NCI-H774 (cell line): ENCODE measurements at places on chromosomes 1 and 21.

DNA sequence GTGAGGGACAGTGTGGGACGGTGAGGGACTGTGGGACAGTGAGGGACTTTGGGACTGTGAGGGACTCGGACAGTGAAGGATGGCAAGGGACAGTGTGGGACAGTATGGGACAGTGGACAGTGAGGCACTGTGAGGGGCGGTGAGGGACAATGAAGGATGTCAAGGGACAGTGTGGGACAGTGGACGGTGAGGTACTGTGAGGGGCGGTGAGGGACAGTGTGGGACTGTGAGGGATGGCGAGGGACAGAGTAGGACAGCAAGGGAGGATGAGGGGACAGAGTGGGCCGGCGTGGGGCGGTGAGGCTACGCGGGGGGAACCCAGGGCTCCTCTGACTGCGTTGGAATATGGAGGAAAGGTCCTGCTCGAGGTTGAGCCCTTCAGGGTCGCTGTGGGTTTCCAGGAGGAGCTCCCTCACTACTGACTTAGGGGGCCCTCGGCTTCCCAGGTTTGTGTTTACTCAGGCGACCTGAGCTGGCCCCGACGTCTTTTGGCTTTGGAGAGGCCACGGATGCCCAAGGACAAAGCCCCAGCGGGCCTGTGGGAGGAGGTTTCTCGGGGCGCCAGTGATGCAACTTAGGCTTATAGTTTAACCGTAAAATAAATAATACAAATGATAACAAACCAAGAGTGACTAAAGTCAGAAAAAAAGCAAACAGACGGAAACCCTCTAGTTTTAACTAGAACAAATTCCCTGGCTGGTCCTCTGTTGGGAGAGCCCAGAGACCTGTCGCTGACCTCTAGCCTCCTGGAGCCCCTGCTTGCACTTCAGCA, 1.1 kb upstream of the ERRFI1 start:
- no peak for DNase-seq

GRCh38 chr1:12627296-12627695, 9.3 kb upstream of the DHRS3 start:
- DNase-seq: no peak

DNA sequence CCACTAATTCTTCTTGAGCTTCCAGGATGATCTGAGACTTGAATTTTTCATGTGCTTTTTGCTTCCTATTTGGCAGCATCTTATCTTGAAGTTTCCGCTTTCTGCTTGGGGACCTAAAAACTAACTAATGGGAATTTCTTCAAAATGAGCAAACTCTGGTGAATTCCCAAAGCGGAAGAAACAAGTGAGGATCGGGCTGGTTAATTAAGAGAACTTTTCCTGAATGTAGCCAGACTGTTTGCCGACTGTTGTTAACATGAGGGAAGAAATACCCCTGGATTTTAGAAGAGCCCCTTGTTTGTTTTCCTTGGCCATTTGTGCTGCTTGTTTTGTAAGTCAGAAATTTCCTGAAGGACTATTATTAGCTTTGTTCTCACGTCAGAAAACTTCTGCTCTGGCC, 6.1 kb upstream of the SELE start:
- no peak for DNase-seq

GRCh38 chr1:168335500-168335899, 54.8 kb downstream of the TBX19 start:
- no peak for DNase-seq

- no peak for DNase-seq
Observed at GRCh38 chr1:227892489-227893299, 55.0 kb downstream of the WNT9A start.

GRCh38 chr1:54084794-54085193, 31.4 kb downstream of the TCEANC2 start:
- no peak for DNase-seq

DNA sequence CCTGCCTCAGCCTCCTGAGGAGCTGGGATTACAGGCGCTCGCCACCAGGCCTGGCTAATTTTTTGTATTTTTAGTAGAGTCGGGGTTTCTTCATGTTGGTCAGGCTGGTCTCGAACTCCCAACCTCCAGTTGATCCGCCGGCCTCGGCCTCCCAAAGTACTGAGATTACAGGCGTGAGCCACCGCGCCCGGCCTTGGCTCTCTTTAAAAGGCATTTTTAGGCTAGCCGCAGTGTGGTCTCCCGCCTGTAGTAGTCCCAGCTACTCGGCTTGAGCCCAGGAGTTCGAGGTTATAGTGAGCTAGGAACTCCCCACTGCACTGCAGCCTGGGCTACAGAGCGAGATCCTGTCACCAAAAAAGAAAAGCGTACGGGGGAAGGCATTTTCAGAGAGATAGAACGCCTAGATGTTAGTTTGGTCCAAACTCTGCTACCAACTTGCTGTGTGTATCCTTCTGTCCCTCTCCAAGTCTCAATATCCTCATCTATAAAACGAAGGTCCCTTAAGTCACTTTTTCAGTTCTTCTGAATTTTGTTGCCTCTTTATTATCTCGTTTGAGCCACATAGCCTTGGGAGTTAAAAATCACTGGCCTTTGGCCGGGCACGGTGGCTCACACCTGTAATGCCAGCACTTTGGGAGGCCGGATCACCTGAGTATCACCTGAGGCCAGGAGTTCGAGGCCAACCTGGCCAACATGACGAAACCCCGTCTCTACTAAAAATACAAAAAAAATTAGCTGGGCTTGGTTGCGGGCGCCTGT, 734 bp downstream of the MED18 start:
- no peak for DNase-seq

DNA sequence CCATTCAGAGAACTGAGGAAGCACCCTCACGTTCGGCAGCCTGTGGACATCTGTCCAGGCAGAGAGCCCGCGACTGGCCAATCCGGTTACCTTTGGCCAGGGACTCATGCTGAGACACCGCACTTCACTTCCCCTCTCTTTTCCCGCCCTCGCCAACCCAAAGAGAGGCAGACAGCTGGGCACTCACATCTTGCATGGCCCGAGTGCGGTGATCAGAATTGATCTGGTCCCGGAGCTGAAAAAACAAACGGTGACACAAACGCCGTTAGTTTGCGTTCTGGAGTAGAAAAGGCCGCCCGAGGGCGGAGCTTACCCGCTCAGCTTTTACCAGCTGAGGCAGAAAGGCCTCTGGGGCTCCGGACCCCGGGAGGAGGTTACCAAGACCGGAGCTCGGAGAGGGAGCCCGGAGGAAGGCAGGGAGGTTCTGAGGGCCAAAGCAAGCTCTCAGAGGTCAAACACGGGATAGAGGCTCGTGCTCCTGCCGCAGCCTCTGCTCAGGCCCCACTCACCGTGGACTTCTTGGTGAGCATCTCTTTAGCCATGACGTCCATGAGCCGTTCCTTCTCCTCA, 376 bp downstream of the SF3A3 start:
- peak; percentile 47 for DNase-seq

GRCh38 chr1:85569122-85569521, 11.4 kb upstream of the CCN1 start:
- DNase-seq: no peak

DNA sequence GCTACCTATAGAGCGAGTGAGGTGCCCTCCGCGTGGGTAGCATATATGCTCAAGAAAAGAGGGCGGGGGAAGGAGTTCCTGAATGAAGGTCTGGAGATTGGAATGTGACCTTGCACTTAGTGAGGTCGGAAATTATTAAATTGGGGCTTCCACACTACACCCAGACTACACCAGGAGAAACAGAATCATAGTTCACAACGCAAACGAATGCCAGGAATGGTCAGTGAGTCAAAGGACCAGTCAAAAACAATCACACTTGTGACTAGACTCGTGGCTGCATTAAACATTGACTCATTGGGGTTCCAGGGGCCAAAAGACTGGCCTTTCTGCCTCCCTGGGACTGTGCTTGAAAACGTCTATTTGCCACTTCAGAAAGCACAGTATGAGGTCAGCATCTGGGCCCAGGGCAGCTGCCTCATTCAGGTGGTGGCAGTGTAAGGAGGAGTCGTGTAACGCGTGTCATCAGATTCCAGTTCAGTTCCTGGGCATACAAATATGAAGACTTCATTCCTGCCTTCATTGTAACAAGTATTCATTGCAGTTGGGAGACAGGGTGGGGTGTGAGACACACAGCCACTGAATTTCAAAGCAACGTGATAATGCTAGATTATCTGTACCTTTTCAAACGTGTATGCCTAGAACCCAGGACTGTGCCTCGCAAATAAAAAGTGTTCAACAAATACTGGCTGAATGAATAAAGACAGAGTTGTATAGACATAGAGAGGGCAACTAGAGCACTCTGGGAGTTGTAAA, at the start of gene YOD1:
Gene YOD1, minus strand, starts transcription at position 18 of the 753 bp plus-strand sequence. CDS start 178 bp downstream, outside the sequence.
- DNase-seq: peak; percentile 24

DNA sequence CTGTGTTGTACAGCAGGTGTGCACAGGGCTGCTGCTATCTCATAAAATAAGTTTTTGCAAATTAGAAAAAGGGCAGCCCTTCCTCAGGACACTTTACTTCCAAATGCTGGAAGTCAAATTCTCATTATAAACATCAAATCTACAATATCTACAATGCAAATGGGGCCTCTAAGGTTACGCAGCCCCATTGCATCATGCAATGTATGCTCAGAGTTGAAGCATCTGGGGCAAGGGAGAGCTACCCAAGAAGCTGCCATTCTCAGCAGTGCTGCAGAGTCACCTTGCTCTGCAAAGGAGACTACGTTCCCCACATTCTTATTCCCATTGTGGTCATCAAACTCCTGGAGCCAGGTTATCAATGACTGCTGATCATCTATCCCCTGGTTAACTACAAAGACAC, 208.9 kb upstream of the POGK start:
- DNase-seq: no peak

DNA sequence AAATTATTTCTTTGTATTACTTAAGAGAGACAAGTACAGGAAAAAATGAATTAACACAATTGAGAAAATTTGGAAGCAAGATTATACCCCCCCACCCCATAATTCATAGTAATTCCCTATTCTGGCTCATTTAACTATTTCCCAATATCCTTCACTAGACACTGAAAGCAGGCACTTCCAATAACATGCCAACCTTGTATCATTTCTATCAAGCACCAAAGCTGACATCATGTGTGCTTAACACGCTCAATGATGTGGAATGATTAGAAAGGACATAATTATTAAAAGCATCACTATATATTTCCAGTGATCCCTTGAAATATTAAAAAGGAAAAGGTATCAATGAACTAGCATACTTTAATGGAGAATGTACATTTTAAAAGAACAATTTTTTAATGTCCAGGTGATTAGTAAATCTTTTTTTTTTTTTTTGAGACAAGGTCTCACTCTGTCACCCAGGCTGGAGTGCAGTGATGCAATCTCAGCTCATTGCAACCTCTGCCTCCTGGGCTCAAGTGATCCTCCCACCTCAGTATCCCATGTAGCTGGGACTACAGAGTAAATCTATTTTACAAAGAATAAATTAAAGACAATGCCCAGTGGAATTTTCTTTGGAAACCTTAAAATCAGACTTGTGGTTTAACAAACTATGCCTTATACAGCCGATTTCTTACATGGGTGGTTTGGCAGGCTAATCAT, 443.9 kb downstream of the DSCAM start:
- no peak for DNase-seq

GRCh38 chr1:209150114-209150513, 433.4 kb upstream of the CAMK1G start:
- DNase-seq: no peak

- peak; percentile 75 for DNase-seq
Observed at GRCh38 chr1:237562242-237562823, 328.4 kb downstream of the ZP4 start.

GRCh38 chr1:95534985-95535384, 301.0 kb downstream of the RWDD3 start:
- no peak for DNase-seq

DNA sequence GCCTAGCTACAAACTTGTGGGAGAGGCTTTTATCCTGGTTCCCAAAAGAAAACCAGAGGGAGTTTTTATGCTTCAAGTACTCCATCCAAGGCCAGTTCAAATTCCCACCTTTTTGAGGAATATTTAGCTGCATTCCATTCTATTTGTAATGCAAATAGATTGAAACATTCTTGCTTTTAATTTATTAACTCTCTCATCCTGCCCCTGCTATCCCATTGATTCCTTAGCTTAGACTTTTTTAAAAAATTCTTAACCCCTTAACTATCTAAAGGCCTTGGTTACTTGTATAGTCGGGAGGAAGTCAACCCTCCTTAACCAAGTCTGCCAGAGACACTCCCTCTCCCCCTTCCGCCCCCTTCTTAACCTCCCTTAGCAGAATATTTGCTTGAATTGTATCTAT, 2.5 kb upstream of the MOV10 start:
- DNase-seq: no peak

DNA sequence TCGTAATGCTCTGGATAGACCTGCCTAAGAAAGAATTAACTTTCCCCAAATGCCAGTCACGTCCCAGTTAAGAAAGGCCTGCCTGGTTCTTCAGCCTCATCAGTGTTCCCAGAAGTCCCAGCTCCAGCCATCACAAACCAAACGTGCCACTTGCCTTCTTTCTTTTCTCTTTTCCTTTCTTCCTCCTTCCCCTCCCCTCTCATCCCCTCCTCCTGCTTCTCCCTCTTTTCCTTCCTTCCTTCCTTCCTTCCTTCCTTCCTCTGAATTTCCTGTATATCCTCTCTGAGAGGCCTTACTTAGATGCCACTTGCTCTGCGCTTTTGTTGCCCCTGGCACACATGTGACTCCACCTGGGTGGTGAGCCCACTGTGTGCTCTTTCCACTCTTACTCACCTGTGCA, 228.2 kb downstream of the NFIA start:
- DNase-seq: no peak

DNA sequence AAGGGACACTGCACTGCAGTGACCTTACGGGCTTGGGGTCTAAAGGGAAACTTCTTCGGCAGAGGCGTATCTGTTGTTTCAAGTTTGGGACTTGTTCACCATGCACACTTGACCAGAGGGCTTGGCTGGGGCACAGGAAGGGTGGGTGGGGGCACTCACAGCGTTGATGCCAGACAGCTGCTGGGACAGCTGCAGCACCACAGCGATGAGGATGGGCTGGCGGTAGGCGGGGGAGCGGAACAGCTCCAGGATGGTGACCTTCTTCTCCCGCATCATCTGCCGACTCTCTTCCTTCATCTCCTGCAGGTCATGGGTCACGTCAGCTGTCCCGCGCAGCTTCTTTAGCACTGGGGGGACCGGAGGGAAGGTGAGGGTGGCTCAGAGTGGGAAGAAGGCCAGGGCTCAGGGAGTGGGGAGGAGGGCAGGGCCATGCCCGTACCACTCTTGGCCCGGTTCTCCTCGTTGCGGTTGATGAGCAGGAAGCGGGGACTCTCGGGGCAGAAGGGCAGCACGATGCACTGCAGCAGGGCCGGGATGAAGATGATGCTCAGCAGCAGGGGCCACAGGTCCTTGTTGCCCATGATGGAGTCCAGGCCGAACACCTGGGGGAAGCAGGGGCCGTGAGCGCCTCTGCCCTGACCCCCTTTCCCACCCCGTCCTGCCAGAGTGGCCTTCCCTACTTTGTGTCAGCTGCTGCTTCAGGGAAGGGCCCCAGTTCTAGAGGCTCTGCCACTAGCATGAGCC, 29.1 kb downstream of the SLC2A1 start:
- no peak for DNase-seq
